ENCODE measurements at places on chromosomes 11 and 22. TPM values are rescaled to one million over a fixed set of nuclear protein-coding genes. Genes with fewer than 3 reads are reported as not detected.

CHKA gene
- total RNA-seq = 24.5 TPM

SOX6 gene
- 0.27 TPM for total RNA-seq

CHKB gene
- 63.8 TPM for total RNA-seq

MFRP gene
- total RNA-seq = not detected

KCNQ1 gene
- total RNA-seq = 1.1 TPM

ZC3H12C gene
- 11.8 TPM for total RNA-seq

GP1BB gene
- 11.0 TPM for total RNA-seq

C2CD2L gene
- total RNA-seq = 7.8 TPM

IL18 gene
- 26.4 TPM for total RNA-seq

FAM181B gene
- total RNA-seq = 0.54 TPM

CDPF1 gene
- total RNA-seq = 18.9 TPM

TAF10 gene
- total RNA-seq = 37.7 TPM

OR5L1 gene
- total RNA-seq = not detected

TMEM151A gene
- total RNA-seq = 0.27 TPM

OTOG gene
- not detected for total RNA-seq

SLC1A2 gene
- total RNA-seq = under 0.01 TPM

MAML2 gene
- total RNA-seq = 11.6 TPM

DNA sequence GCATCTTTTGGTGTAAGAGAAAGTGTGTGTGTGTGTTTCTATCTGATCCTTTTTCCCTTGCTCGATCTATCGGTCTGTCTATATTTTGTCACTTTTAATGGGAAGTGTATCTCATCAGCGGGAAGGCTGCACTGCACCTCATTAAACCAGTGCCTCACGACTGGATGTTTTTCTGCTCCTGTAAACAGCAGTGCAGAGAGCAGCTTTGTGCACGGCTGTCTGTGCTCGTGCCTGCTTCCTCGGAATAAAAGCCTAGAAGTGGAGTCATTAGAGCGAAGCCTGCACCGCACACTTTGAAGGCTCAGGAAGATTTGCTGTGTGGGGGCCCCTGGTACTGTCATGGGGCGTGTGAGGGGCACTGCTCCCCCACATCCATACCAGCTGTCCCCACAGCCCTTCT, 27.0 kb upstream of the PARVG start:
- no peak for DNase-seq

- DNase-seq = no peak
Observed at GRCh38 chr11:103619480-103619879, 417.0 kb upstream of the DDI1 start.

DNA sequence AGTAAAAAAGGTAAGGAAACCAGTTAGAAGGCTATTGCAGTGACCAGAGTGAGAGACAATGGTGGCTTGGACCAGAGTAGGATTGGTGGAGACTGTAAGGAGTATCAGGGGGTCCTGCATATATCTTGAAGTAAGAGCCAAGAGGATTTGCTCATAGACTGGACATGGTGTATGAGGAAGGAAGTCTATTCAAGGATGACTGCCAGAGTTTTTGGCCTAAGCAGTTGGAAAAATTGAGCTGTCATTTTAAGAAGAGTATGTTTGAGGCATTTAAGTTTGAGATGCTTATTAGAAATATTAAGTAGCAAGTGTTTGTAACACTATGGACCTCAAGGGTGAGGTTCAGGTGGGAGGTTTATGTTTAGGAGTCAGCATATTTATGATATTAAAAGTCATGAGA, 596.6 kb downstream of the METTL15 start:
- no peak for DNase-seq

GRCh38 chr11:104624021-104624420, 274.2 kb downstream of the CASP12 start:
- DNase-seq = no peak

GRCh38 chr11:42462558-42463310, 849.1 kb upstream of the API5 start:
- no peak for DNase-seq

GRCh38 chr11:119616586-119617339, 112.2 kb downstream of the NECTIN1 start:
- no peak for DNase-seq

DNA sequence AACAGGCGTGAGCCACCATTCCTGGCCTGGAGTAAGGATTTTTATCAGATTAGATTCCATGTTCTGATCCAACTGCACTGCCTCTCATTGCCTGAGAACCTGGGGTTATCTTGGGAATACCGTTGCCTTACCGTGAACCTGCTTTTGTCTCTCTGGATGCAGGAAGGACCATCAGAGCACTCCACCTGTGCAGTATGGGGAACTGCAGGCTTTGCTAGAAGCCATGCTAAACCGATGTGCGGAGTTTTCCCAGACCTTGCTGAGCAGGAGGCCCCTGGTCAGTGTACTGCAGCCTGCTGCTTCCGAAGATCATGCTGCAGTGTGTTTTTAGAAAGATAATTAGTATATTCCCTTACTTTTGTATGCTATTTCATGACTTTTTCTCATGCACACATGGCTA, 43.6 kb downstream of the MEI1 start:
- DNase-seq = no peak

GRCh38 chr11:116033931-116034553, 529.8 kb upstream of the CADM1 start:
- no peak for DNase-seq

GRCh38 chr11:2800655-2801531, 84.7 kb downstream of the CDKN1C start:
- no peak for DNase-seq

DNA sequence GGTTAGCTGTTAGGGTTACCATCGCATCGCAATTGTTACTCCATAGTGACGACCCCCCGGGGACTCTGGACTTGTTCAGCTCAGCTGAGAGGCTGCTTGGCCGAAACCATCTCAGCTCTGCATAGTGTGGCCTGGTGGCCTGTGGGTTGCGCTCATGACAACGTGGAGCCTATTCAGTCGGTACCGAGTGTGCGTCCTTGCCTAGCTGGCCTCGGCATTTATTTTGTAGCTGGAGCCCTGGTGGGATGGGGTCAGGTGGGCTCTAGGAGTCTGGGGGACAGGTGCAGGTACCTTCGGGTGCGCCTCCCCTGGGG, 13.5 kb downstream of the LRP5 start:
- no peak for DNase-seq

DNA sequence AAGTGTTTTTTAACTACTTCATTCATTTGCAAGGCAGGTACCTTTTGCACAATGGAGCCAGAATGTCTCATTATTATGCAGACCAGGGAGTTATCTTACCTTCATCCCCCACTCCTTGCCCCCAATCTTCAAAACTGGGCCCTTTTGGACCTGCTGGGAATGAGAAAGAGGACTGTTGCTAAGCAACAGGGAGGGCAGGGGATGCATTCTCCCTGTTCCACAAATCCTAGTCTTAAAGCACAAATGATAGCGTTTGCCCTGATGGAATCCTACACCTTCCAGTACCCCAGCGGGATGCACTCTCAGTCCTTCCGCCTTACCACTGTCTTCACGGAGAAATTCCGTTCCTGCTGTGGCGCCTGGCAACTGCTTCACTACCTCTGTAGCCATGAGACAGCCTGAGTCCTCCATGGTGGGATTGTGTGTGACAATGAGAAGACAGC, 4.1 kb upstream of the KCNJ1 start:
- no peak for DNase-seq

DNA sequence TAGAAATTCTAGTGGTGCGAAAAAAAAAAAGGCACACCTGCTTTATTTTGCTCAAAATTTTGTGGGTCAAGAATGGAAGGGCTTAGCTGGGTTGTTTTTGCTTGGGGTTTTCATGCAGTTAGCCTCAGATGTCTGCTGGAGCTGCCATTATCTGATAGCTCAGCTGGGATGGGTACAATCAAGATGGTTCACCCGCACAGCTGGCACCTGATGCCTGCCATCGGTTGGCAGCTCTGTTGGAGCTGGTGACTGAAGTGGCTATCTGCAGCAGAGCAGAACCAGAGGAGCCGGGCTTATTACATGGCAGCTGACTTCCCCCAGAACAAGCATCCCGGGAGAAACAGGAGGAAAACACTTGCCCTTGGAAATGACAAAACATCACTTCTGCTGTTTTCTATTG, 12.1 kb upstream of the ELFN2 start:
- DNase-seq = no peak

DNA sequence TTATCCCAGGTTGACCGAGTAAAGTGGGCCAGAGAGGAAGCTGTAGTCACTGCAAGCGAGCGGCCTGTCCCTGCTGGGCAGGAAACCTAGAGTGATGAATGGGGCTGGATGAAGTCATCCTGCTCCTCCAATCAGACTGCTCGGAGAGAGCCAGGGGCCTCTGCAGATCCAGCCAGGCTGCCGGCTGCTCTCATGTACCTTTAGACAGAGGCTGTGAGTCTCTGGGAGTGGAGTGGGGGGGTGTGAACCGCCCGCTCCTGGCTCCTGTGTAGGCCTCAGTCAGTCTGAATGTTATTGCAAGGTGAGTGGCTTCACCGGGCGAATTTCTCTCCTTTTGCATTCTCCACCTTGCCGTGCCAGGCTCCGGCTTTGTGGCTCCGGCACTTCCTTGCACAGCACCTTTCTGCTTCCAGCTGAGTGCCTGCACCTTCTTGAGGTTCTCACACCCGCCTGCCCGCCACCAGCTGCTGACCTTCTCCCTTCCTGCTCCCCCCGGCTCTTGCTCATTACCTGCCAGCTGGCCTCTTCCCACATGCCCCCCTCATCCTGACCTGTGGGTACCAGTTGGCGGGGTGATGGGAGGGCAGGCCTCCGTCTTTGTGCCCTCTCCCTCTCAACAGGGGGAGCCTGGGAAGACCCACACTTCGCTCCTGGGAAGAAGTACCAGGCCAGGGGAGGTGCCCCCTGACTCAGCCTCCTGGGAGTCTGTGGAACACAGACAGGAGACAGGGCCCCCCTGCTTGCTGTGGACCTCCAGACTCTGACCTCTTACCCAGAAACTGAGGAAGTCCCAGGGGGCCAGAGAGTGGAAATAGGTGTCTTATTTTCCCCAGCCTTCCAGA, 79.9 kb downstream of the GRAMD1B start:
- DNase-seq = peak; percentile 9

- DNase-seq = no peak
Observed at GRCh38 chr11:1055990-1056771, 18.5 kb upstream of the MUC2 start.

GRCh38 chr22:30824096-30824495, 129.4 kb downstream of the OSBP2 start:
- no peak for DNase-seq

- no peak for DNase-seq
Observed at GRCh38 chr11:12441231-12441861, 64.0 kb downstream of the PARVA start.

DNA sequence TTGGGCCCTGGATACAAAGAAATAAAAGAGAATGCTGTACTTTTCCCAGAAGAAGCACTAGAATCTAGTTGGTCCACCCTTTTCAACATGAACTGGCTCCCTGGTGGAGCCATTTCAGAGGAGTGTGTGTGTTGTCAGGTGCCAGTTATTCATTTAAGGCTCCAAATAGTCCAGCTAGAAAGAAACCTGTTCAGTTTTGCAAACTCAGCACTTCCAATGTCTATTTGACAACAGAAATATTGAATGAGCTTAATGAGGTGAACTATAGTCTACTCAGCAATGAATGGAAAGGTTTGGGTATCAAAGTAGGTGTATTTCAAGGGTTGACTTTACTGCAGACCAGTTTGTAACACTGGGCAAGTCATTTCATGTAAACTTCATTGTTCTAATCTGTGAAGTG, 2.1 kb downstream of the OR8D1 start:
- no peak for DNase-seq

DNA sequence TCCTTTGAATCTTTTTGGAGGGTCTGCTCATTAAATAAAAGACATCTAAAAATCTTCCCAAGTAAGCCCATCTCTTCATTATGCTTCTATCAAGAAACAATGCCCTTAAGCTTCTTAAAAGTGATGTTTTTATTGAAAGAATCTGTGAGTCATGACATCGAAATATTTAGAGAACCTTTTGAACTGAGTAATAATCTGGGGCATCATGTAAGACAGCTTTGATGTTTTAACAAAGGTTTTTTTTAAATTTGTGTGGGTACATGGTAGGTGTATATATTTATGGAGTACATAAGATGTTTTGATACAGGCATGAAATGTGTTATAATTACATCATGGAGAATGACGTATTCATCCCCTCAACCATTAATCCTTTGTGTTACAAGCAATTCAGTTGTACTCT, 46.8 kb downstream of the PLAAT5 start:
- DNase-seq = no peak

- DNase-seq = no peak
Observed at GRCh38 chr11:6431861-6432260, 8.9 kb downstream of the HPX start.

DNA sequence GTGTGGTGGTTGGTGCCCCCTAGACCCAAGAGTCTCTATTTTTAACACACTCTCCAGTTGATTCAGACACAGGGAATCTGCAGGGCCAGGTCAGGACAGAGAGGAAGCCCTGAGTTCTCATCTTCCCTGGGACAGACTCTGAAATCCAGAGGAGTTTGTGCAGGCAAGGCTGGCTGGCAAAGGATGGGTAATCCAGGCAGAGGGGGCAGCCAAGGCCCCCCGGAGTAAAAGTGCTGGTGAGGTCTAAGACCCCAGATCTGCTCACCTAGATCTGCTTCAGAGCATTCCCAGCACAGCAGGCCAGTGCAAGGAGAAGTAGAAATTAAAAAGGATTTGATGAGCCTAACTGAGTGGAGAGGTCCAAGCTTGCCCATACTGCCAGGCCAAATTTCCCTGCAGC, 40.6 kb upstream of the MN1 start:
- DNase-seq = no peak

GRCh38 chr11:72759468-72759985, 7.3 kb upstream of the ARAP1 start:
- no peak for DNase-seq

- no peak for DNase-seq
Observed at GRCh38 chr22:38613588-38613987, 42.6 kb downstream of the FAM227A start.

DNA sequence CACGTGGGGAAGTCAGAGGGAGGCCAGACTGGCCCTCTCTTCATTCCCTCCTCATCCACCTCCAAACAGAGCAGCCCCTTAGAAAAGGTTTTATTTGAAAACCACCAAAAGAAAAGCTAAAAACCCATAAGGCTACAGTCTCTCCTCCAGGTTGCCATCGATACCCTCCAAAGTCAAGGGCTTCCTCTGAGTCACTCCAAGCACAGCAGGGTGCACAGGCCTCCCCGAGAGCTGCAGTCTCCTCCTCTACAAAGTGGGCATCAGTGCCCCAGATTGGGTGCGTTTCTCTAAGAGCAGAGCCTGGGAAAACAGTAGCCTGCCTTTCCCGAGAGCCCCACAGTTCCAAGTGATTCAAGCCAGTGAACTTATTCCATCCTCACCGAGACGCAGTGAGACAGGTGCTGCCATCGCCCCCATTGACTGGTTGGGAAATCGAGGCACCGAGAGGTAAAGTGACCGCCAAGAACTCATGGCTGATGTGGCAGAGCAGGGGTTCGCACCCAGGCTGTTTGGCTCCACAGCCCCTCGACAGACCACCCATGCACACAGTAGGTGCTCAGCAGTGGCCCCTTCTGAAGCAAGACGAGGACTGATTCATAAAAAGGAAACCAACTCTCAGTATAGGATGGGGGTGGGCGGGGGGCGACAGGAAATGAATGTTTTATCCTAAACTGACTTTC, 91.7 kb upstream of the SHISAL1 start:
- DNase-seq = no peak
